T follicular helper cell (primary cell): ENCODE measurements at places on chromosomes 4 and X.

DNA sequence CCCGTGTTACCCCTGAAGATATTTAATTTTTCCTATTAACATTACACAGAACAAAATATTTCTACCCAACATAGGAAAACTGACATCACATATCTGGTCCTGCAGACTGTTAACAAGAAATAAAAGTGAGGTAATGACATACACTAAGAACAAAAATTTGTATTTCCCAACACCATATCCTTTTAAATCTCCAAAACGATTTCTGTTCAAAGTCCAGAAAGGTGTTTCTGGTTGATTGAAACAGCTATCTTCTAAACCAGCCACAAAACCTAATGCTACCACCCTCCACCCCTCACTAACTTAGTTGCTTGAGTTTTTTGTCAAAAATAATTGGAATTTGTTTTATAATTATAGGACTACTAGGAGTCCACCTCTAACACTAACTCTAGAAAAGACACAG, 7.1 kb downstream of the ANKRD50 start:
- DNase-seq, result no peak

DNA sequence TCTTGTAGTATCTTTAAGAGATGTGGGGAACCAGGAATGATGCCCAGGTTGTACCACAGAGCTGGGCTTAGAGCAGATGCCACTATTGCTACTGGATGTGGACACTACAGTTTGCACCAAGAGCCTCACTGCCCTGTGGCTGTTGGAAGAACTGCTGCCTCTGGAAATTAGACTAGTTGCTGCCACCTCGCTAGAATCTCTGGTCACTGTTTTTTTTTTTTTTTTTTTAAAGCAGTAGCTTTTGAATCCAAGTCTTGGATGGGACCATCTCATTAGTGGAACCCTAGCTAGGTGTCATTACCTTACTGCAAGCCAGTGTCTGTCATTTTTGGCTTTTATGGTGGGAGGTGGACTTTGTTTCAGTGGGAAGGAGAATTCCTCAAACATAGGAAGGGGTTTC, 105.5 kb downstream of the ARHGAP10 start:
- DNase-seq, result no peak

- DNase-seq, result no peak
These were observed 72.6 kb upstream of the DHX15 start for GRCh38 chr4:24656906-24657305.

DNA sequence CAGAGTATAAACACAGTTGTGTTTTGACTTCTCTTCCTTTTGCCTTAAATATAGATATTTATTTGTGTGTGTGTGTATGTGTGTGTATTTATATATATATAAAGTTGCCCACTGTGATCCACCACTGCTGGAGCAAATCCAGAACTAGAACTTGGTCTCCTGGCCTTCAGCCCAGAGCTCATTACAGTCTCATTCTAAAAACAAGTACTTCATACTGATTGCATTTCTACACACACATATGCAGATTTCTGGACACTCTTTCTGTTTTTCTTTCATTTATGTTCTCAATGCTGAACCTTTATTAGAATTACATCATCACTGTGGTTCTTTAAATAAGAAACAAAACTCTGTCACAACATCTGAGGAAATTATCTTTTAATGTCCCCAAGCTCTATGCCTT, 381 bp downstream of the TXK start:
- no peak for DNase-seq

GRCh38 chr4:101670370-101670769, 120.2 kb upstream of the BANK1 start:
- no peak for DNase-seq

DNA sequence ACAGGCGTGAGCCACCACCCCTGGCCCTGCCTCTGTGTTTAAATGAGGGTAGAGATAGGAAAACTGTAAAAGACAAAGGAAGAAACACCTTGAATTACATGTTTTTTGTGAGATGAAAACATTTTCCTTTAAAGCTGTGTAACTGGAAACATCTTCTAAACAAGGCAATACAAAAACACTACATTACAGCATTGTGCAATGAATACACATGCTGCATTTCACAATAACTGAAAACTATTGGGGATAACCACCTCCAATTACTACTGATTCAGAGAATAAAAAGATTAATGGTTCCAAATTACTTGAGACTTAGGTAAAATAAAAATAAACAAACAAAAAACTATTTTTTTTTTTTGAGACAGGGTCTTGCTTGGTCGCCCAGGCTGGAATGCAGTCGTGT, 7.6 kb upstream of the OGT start:
- no peak for DNase-seq

GRCh38 chrX:119273420-119274192, 37.5 kb downstream of the PGRMC1 start:
- DNase-seq, result peak; percentile 34

GRCh38 chr4:8121292-8122015, 37.2 kb downstream of the ABLIM2 start:
- DNase-seq, result no peak

GRCh38 chrX:15758140-15758539, 20.1 kb downstream of the CA5B start:
- no peak for DNase-seq

GRCh38 chrX:135295944-135296305, 13.4 kb upstream of the ETDC start:
- DNase-seq, result no peak

GRCh38 chrX:148698221-148698620, 197.8 kb downstream of the AFF2 start:
- no peak for DNase-seq

DNA sequence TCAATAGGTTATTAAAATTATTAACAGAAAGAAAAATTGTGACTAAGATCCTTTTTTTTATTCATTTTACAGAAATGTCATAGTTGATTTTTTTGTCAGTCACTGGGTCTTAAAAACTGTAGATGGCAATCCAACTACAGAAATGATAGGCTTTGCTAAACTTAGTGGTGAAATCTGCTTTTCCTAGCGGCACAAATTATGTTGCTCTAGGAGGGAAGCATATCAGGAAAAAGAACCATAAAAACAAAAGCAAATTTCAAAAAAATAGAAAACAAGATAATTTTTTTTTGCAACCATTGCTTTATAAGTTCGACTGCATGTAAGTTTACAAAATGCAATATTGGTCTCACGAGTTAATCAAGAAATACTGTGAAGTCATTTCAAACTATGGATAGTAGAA, 443.5 kb upstream of the IGFBP7 start:
- DNase-seq, result no peak

GRCh38 chr4:7367864-7368277, 66.9 kb downstream of the PSAPL1 start:
- no peak for DNase-seq

DNA sequence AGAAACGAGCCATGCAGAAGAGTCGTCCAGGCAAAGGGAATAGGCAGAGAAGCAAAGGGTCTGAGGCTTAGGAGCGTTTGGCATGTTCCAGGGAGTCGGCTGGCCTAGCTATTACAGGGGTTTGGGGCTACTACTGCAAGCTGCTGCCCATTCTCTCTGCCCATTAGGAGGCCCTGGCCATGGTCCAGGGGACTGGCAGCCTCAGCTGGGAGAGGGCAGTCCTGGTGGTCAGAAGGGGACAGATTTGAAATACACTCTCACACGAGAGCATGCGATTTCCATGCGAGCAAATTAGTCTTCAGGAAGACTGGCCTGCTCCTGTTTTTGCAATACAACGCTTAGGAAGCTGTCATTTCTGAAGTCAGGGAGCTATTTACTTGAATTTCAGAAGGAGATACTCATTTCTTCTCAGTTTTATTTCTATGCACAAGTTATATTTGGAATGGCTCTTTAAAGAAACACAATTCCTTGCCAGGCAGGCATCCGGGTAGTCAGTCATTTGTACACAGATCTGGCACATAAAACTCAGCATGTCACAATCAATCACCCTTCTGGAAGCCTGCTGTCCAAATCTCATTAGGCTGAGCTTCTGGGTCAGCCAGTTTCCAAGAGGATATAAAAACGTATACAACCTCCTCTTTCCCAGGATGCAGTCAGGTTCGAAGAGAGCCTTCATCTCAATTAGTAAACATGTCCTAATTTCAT, 27.0 kb downstream of the PROM1 start:
- DNase-seq, result no peak

GRCh38 chrX:153792368-153792767, 1.8 kb downstream of the IDH3G start:
- no peak for DNase-seq

DNA sequence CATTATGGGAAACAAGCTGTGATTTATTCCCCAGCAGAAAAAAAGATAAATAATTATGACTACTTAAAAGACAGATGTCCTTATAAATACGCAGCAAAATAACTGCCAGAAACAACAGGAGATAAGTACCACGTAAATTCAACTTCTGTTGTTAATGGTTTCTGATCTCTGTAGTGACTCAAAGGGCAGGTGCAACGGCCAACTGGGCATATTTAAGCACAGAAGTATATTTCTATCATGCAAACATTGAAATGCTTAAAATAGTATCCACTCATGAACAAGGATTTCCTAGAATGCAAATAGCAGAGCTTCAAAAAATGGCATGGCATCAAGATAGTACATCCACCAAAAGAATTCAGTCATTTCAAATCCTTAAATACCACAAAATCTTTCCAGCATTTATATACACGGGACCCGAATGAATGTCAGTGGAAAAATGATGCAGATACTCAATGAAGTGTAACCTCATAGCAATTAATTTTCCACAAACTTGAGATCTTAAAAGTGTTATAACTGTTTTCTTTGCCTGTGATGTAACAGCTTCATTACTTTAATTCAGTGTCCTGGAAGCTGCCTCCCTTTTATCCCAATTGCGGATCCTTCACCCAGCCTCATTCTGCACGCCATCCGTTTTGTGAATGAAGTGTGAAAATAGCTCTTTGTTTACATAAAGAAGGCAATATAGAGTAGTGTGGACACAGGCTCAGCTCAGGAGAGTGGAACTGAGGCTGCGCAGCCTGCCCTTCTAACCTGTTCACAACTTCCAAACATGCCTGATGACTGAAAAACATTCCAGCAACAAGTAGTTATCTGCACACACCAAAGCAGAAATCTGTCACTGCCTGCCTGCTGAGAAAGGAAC, 10.2 kb downstream of the PDGFC start:
- no peak for DNase-seq

DNA sequence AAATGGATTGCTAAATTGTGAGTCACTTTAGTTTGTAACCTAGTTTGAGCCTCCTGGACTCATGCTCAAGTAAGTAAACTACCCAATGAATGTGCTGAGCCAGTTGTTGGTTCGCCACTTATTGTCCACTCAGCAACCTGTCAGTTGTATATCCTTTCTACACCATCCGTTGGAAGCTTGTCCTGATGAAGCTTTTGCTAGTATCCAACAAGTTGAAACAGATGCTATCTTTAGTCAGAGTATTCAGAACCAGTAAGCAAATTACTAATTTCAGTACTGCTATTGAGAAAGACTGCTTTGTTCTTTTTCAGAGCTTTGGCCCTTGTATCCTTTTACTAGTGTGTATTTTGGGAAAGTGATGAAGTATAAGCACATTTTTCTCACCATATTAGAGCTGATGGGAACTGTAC, 4.3 kb upstream of the NAA15 start:
- DNase-seq, result no peak

DNA sequence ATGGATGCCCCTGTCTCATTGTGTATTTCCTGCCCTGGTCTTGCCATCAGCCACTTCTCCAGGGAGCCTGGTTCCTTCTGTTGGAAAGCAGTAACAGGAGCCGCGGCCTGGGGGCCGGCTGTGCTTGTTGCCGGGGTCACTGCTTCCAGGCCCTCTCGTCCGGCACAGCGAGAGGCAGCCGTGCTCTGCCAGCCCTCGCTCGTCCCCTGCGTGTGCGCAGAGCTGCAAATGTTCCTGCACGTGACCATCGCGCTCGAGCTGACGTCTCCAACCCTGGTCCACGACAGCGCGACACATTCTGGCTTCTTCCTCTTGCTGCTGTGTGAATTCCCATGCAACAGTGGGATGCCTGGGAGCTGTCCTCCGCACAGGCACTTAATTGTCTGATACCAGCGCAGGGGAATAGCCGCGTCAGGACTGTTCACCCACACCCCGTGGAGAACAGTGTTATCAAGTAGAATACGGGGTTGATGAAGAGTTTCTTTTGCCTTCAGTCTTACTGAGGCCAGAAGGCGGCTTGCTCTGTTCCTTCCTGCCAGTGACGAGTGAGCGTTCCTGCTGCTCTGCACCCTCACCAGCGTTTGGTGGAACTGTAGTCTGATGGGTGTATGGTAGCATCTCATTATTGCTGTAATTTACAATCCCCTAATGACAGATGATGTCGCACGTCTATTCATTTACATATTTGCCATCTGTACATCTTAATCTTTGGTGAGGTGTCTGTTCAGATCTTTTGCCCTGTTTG, 12.3 kb downstream of the PDE6B start:
- no peak for DNase-seq

DNA sequence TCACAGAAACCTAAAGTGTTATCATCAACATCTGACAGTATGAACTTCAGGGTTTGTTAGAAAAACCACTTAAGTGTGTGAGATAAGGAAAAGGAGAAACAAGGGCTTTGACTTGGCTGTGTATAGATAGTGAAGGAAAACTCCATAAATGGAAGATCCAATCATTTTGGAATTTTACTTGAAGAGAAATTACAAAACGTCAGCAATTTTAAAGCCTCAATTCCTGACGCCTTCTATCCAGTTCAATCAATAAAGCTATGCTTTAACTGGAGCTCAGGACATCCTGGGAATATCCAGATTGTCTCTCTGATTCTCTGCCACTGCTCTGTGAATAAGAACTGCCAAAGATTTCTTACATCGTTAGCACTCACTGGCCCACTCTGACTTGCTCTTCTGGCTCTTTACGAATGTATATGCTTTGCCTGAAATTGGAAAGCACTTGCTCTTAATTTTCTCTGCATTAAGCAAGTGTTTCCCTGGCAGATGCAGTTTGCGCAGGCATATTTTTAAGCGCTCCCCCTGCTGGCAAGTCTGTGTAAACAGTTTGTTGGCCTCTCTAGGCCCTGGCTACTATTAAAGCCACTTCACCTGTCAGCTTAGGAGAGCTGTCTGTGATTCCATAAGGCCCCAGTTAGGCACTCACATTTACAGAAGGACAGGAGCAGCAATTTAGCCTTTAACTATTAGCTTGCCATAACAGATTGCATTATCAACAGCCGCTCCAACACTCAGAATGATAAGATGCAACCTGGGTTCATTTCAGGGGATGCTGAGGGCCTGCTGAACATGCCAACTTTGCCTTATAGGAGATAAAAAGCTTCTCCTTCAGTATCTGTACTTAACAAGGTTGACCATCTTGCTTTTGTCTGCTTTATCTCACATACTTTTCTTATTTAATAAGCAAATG, 251.4 kb upstream of the DDX53 start:
- DNase-seq, result peak; percentile 22

GRCh38 chr4:6562931-6563901, 11.8 kb upstream of the MAN2B2 start:
- no peak for DNase-seq

DNA sequence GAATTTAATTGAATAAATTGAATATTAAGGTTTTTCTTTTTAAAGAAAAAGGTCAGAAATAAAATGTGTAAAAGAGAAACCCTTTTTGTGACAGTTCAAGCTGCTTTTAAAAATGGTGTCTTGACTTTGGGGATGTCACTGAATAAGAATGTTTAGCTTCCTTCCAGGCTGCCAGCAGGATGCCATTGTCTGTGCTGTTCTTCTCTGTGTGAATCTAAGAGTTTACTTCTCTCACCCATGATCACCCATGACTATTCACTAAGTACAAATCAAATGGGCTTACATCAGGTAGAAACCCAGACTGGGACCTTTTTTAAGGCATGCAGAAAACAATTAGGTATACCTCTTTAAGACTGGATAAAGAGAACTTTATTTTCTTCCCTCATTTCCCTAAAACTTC, 115.3 kb downstream of the DACH2 start:
- no peak for DNase-seq

GRCh38 chrX:19190902-19191301, 68.6 kb upstream of the ADGRG2 start:
- no peak for DNase-seq

- DNase-seq, result no peak
These were observed 48.8 kb downstream of the SHOX start for GRCh38 chrX:679291-679979.
